KBM-7 (cell line): ENCODE measurements at places on chromosomes 5 and 9.

- DNase-seq = no peak
These were observed 66.3 kb upstream of the UNC5A start for GRCh38 chr5:176743868-176744583.

DNA sequence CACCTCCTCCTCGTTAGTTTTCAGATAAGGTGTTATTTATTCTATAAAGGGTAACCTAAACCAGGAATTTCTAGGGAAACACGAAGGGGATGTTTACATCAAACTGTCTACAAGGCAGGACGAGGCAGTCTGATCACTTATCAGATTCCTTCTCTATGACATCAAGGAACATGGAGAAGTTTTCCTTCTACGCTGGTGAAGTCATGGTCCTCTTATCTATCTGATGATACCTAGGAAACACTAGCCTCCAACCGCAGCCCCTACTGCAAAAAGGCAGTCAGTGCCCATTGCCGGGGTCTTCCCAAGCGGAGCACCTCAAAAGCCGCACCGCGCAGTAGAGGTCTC lies 1.5 kb downstream of the MPDZ start:
- DNase-seq = no peak

GRCh38 chr5:76104027-76104426 lies 20.8 kb downstream of the SV2C start:
- peak; percentile 48 for DNase-seq

DNA sequence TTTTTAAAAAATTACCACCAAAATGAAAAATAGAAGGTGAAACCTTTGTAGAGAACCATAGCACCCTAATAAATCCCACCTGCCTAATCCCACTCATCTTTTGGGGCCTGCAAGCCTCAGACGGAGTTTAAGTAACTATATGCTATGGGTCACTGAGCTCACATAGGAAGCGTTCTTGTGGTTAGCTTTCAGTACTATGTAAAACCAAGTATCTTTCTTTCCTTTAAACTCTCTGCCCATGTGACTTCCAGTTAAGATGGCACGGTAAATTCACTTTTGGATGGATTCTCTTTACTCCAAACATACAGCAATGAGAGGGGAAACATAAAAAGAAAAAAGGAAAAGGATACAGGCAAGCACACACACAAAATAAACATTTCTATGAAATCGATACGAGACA lies 50.9 kb downstream of the FANCC start:
- no peak for DNase-seq

DNA sequence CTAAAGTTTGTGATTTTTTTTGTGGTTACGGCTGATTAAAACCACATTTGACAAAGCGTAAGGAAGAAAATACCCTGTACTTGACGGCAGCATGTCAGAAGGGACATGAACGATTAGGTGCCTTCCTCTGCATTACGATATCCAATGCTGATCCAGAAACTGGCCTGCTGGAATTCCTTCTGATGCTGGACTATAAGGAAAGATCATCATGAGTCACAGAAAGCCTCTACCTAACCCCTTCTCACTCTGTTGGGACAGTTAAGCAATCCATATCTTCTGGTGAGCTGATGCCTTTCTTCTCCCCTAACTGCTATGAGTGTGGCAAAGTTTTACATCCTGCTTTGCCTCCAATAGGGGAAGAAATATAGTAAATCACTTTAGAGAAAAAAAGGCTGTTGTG lies 78.4 kb upstream of the PAPPA start:
- DNase-seq = no peak

- DNase-seq = no peak
These were observed 283.0 kb downstream of the AOPEP start for GRCh38 chr9:95009459-95009858.

GRCh38 chr5:65967288-65968066 lies 41.1 kb downstream of the ERBIN start:
- DNase-seq = no peak

DNA sequence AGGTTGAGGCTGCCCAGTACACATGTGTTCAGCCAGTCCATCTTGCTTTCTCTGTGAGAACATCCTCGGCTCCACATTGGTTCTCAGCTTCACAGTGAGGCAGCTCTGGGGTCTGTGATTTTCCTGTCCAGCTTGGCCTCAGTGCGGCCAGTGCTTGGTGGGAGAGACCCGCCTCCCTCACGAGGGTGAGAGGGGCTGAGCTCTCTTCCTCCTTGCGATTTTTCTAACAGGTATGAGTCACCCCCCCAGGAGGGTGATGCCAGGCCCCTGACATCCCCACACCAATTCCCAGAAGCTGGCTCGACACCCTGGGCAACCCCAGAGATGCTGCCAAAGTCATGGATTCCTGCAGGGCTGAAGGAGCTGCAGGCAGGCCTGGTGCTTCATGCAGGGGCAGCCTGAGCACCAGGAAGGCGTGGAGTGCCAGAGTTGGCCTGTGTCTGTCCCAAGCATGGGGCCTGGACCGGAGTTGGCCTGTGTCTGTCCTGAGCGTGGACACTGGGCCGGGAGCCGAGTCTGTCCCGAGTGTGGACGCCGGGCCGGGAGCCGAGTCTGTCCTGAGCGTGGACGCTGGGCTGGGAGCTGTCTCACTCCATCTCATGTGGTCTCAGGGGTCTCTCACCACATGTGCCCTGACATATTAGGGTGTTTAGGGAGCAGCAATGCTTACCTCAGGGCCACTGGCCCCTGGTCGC lies 408.6 kb upstream of the IRX4 start:
- DNase-seq = no peak

GRCh38 chr5:139651043-139651834 lies 3.1 kb downstream of the CXXC5 start:
- DNase-seq = no peak

DNA sequence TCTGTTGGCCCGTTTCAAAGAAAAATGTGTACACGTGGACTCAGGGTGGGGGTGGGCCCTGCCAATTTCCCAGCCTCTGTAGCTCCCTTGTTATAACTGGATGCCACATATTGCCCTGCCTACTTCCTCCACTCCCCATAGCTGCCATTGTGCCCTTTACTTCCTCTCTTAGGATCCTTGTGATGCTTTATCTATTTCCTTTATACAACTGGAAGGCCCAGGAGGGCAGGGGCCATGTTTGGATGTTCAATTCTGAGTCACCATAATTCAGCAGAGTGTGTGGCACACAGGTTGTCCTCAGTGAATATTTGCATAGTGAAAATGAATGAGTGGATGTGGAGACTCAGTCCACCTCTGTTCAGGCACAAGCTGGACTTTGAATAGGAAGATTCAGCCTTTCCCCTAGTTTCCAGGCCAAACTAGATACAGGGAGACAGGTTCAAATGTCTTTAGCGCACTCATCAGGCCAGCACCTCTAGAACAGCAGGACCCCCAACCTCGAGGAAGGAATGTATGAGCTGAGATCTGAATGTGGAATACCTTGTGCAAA lies 10.6 kb upstream of the FEM1C start:
- no peak for DNase-seq

GRCh38 chr9:94286116-94286515 lies 27.0 kb downstream of the ZNF169 start:
- no peak for DNase-seq

- DNase-seq = no peak
These were observed 20.6 kb downstream of the WNK2 start for GRCh38 chr9:93204470-93205043.

DNA sequence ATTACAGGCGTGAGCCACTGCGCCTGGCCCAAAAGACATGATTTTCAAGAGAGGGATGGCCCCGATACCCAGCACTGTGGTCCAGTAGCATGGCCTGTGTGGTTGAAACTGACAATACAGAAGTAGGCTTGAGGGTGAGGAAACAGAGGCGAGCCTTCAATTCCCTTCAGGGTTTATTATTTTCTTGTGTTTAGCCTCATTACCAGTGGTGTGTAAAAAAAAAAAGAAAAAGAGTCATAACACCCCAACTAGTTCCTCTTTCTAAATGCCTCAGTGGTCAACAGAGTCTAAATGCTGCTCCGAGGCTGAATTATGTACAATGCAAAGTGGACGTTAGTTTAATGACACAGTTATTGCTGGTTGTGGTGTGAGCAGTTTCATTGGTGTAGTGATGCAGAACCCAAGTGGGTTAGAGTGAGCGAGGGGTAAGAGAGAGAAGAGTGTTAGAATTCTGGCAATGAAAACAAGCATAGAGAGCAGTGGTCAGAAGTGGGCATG lies 58.8 kb downstream of the SNX30 start:
- DNase-seq = peak; percentile 83

- no peak for DNase-seq
These were observed 3.8 kb downstream of the NDUFA8 start for GRCh38 chr9:122155796-122156195.

- no peak for DNase-seq
These were observed 327.1 kb upstream of the NUDT12 start for GRCh38 chr5:103889500-103890209.

- DNase-seq = no peak
These were observed 100.4 kb downstream of the PDE4D start for GRCh38 chr5:59792983-59793585.

DNA sequence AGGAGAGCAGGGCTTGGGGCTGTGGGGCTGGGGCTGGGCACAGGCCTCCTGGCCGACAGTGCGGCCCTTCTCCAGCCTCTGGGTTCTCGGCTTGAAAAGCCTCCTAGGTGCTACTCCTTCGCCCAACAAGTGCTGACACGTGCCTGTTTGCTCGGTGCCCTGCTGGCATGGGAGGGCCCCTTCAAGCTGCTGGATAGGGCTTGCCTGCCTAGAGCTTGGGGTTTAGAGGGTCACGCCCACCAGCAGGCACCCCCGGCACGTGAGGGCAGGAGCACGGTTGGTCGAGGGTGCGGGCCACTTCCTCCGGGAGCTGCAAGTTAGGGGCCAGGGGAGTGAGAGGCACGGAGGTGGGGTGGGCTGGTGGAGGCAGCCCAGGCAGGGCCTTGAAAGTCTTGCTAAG lies 106.2 kb downstream of the RXRA start:
- no peak for DNase-seq

DNA sequence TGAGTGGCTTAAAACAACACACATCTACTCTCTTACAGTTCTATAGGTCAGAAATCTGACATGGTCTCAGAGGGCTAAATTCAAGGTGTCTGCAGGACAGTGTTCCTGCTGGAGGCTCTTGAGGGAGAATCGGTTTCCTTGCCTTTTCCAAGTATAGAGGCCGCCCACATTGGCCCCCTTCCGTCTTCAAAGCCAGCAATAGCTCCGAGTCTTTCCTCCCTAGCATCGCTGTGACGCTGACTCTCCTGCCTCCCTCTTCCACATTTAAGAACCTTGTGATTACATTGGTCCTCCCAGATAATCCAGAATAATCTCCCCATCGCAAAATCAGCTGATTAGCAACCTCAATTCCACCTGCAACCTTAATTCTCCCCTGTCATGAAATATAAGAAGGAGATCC lies 81.3 kb upstream of the IER5L start:
- DNase-seq = no peak

- no peak for DNase-seq
These were observed 377.6 kb downstream of the BRINP1 start for GRCh38 chr9:118991366-118992285.

DNA sequence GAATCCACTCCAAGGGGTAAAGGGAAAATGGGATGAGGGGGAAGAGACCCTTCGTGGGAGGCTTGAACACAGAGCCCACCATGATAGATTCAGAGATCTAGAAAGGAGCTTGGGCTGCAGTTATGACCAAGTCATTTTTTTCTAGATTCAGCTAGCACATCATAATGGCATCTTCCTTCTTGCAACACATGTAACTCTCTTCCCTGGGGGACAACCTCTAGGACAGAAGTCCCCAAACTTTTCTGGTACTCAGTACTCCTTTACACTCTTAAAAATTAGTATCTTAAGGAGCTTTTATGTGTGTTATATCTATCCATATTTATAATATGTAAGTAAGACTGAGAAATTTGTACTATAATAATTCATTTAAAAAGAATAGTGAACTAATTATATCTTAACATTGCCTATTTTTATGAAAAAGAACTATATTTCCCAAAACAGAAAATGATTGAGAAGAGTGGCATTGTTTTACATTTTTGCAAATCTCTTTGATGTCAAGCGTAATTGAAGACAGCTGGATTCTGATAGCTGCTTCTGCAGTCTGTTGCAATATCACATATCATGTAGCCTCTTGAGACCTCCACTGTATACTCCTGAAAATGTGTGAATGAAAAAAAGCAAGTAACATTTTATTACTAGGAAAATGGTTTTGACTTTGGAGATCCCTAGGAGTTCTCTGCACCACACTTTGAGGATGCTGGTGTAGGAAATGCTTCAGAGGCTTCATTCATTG lies 875 bp downstream of the ACO1 start:
- DNase-seq = no peak

GRCh38 chr9:132192728-132193127 lies 30.9 kb downstream of the NTNG2 start:
- DNase-seq = no peak

DNA sequence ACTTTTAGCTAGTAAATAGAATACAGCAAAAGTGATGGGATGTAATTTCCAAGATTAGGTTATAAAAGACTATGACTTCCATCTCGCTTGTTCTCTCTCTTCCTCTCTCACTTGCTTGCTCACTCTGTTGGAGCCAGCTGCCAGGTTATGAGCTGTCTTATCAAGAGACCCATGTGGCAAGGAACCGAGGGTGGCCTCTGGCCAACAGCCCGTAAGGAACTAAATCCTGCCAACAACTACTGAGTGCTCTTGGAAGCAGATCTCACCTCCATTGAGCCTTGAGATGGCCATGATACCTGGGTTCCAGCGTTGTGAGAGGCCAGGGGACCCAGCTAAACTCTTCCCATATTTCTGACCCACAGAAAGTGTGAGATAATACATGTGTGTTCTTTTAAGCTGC lies 636.1 kb downstream of the ACTL7B start:
- DNase-seq = no peak

GRCh38 chr5:149838881-149839739 lies 105.5 kb downstream of the PDE6A start:
- DNase-seq = no peak

DNA sequence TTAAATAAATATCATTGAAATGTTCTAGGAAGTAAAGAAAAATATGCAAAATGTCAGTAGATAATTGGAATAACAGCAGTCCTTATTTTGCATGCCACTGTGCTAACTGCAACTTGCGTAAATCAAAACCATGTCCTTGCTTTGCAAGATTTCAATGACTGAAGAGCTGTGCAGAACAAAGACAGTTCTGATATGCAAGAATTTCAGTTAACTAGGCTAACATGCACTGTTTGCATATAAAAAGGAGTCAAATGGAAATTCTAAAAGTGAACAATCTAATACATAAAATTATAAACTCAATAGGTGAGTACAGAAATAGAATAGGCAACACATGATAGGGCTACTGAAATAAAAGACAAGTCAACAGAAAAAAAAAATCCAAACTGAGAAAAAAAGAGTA lies 1844.6 kb upstream of the NUDT12 start:
- DNase-seq = no peak

- DNase-seq = no peak
These were observed 11.4 kb downstream of the AIF1L start for GRCh38 chr9:131107760-131108159.

GRCh38 chr5:53246042-53246836 lies 136.7 kb upstream of the MOCS2 start:
- no peak for DNase-seq
